Glomerular endothelial cell (primary cell): ENCODE measurements at places on chromosomes 2 and 18.

- no peak for DNase-seq
Measured at GRCh38 chr2:222293660-222294630, 4.9 kb downstream of the PAX3 start.

DNA sequence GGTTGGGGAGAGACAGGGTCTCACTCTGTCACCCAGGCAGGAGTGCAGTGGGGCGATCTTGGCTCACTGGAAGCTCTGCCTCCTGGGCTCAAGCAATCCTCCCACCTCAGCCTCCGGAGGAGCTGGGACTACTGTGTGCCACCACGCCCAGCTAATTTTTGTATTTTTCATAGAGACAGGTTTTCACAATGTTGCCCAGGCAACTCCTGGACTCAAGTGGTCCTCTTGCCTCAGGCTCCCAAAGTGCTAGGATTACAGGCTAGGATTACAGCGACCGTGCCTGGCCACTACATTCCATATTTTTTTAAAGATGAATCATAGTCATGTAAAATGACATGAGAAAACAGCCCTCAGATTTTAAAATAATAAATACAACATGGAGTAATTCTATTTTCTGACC is 32.3 kb downstream of the CWC22 start:
- DNase-seq, result no peak

DNA sequence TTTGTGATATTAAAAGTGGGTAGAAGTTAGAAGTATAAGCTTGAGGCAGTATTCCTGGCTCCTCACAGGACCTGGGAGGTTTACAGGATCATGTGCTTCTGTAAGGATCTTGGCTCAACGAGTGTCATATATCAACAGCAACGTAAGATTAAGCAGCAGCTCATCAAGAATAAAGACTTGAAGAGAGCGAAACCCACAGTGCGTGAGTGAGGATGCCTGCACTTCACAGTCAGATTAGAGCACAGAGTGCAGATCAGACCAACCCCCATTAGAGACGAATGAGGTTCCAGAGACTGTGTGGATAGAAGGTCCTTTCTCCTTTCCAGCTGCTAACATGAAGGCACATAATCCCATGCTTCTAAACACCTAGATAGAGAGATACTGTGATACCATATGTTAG is 1656.7 kb upstream of the NXPH2 start:
- no peak for DNase-seq

DNA sequence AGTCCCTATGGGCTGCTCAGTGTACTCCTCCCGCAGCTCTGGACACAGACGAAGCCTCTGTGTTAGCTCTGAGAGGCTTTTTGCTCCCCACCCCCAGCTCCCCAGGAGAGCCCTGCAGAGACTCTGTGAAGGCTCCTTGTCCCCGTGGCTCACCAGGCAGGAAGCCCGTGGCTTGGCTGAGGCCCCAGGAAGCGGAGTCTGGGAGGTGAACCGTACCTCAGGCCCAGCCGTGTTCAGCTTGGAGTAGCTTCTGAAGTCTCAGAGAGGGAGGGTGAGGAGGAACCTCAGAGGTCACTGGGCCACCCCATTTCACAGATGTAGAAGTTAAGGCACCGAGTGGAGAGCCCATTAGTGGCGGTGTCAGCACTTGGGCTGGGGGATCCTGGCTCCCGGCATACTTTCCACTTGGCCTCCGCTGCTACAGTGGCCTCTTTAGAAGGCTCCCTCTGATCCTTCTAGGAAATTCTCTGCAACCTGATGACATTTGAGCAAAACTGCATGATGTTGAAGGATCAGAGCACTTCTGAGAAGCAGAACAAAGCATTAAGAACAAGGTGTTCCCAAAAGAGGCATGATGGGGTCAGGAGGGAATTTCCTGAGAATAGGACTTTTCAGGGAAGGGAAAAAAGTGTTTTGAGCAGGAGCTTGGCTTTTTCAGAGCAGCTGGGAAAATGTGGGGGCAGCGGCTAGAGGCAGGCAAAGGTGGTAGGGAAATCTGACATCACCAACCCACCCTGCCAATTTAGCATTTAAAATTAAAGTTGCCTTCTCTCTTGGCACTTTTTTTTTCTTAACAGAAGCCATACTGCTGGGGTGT is 79.1 kb downstream of the MCFD2 start:
- DNase-seq, result no peak

DNA sequence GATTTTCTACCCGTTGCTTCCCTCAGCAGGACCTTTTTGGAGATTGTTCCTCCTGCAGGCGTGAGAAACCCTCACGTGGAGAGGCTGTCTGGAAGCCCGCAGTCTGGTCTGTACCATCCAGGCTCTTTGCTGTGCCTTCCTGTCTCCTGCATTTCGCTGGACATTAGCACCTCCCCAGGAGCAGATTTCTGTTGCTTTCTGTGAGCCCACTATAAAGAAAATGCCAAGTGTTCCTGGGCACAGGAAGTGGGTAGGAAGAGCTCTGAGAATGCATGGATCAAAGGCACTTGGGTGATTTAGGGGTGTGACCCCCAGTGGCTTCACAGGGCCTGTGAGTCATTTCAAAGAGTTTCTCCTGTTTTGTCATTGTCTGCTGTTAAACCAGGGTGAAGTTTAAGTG is 27.3 kb downstream of the SPTBN1 start:
- DNase-seq, result no peak

DNA sequence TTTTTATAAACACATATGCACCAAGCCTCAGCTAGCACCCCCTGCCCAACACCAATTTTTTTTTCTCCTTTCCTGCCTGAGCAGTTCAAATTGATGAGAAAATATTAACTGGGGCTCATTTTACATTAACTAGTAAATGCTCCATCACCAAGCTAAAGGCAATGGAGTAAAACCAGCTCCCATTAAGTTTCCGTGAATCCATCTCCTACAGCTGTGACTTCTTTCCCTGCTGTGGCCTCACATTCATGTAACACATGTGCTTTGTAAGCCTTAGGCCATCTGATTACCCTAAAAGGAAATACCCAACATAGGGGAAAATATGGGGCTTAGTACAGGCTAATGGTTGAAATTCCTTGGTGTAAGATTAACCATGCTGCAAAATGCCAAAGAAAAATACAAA is 60.8 kb downstream of the DNER start:
- no peak for DNase-seq

DNA sequence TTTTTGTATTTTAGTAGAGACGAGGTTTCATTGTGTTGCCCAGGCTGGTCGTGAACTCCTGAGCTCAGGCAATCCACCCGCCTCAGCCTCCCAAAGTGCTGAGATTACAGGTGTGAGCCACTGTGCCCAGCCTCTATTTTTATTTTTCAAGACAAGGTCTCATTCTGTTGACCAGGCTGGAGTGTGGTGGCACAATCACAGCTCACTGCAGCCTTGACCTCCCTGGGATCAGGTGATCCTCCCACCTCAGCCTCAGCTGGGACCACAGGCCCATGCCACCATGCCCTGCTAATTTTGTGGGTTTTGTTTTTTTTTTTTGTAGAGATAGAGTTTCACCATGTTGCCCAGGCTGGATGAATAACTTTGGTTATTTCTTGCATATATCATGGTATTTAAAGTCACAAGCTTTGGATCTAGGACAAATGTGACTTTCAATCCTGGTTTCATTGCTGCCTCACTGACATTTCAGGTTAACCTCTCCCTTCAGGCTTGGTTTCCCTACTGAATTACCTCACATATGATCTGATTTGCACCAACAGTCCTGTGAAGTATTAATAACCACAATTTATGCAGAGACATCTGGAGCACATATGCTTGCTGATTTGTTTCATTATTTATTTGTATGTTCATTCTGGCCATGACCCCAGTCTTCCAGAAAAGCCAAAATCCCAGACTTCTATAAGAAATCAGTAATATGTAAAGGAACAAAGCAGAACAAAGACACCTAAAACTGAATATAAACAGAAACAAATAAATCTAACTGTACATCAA is 17.5 kb upstream of the RAB31 start:
- DNase-seq, result no peak

GRCh38 chr2:51218047-51218446 is 186.1 kb upstream of the NRXN1 start:
- no peak for DNase-seq

DNA sequence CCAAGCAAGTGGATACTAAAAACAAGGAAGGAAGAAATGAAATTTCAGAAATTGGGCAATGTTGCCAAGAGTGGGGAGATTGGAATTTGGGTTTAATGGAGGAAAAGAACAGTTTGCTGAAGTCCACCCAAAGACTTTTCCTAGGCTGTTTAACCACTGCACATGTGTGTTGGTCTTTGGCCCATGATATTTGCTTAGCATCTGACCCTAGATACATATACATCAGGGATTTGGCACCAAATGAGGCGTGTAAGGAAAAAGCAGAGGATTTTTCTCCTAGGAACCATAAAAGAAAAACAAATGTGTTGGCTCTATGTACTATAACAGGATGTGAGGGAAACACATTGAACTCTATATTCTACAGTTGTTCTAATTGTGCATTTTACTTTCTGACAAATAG is 80.7 kb upstream of the CD28 start:
- no peak for DNase-seq

DNA sequence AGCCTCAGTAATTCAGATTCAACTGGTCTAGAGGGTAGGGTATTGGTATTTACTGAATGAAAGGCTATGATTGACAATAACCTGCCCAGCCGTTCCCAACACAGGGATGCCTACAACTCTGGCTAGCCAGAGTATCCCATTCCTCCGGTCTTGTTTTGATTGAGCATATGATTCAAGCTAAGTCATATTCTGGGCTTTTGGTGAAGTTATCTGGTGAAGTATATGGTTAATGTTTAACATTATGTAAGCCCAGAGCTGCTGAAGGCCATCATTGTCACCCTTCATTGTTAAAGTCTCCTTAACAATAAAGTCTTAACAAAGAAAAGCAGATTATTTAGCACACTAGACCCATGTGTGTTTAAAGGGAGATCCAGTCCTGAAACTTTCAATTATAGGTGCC is 152.6 kb downstream of the EXOC6B start:
- DNase-seq, result no peak

DNA sequence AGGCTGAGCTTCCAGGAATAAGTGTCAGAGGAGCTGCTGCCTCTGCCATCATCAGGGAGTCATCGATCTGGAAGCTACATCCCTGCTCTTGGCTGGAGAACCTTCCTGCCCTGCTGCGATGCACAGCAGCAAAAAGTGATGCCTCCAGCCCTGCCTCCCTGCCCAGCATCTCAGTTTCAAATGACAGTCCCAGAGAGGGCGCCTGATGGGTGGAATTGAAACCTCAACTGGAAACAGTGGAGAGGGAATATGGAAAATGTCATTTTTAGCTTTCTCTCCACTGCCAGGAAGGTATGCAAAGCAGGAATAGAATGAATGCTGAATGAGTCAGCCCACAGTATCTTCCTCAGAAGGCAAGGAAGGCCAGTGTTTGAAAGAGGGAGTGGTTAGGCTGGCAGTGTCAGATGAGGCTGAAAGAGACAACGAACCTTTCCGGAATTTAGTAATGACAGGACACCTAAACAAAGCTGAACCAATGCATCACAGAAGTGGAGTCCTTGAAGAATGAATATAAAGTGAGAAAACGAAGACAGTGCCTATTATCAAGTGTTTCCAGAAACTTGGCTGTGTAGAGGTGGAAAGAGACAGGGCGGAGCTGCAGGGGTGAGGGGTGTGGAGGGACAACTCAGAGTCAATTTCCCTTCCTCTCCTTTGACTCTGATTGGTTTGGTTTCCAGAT is 153.9 kb upstream of the NDUFV2 start:
- DNase-seq, result no peak

DNA sequence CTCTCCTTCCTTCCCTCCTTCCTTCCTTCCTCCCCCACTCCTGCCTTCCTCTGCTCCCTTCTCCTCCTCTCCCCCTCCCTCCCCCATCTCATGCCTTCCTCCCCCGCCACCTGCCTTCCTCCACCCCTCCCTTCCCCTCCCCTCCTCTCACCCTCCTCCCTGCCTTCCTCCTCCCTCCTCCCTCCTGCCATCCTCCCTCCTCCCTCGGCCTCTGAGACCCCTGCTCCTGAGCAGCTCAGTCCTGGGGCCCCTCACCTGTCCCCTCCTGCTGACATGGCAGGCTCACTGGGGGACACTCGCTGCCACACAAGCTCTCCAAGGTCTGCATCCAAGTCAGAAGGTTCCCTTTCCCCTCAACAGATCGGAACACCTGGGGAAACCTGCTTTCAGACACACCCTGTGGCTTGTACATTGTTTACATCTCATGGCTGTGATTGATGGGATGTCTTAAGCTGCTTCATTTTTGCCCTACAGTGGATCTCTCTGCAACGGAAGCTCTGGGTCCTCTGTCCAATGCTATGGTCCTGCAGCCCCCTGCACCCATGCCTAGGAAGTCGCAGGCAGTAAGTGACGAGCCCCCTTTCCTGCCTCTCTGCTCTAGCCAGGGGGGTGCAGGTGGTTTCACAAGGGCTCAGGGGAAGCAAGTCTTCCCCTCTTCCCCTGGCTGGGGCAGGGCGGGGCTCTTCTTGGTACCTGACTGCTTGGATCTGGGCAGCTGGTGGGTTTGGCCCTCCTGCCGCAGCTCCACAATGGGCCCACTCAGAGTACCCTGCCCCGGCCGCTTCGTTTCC is 22.9 kb downstream of the ITGB1BP1 start:
- no peak for DNase-seq

DNA sequence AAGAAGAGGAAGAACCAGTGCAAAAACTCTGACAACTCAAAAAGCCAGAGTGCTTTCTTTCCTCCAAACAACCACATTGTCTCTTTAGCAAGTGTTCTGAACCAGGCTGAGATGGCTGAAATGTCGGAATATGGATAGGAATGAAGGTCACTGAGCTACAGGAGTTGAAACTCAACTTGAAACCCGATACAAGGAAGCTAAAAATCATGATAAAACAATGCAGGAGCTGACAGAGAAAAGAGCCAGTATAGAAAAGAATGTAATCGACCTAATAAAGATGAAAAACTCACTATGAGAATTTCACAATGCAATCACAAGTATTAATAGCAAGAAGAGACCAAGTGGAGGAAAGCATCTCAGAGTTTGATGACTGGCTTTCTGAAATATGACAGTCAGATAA is 15.0 kb upstream of the EIF2AK3 start:
- DNase-seq, result no peak
